ENCODE measurements at places on chromosomes 7 and 10.

- H3K4me1 ChIP-seq = no peaks in the 10 kb centered on the region
- H3K4me3 ChIP-seq = no peak overlapping the region
- H3K27ac ChIP-seq = no peak overlapping the region
- no peaks in the 10 kb centered on the region for H3K36me3 ChIP-seq
Observed at GRCh38 chr10:60614363-60614762, 163.9 kb upstream of the CDK1 start.

DNA sequence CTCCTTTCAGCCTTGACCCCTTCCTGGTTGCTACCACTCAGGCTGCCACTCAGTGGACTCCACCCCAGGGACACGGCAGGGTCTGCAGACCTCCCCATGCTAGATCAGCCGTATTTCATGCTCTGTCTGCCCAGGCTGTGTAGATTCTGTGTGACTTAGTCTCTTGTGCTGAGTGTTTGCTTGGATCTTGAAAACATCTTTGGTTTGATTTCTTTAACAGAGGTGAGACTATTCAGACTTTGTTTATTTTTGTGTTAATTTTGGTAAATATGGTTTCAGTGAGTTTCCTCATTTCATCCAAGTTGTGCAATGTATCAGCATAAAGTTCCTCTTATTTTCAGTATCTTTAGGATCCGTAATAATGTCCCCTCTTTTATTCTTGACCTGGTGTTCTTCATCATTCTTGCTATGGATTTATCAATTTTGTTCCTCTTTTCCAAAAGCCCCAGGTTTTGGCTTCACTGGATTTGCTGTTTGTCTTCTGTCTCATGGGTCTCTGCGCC lies 21.2 kb upstream of the PWWP2B start:
- H3K4me3 ChIP-seq = no peak overlapping the region
- H3K4me1 ChIP-seq = no peaks in the 10 kb centered on the region
- H3K27me3 ChIP-seq = no peaks in the 10 kb centered on the region
- DNase-seq = no peak

- H3K4me1 ChIP-seq = peaks cover 15% of the 10 kb centered on the region
- H3K27ac ChIP-seq = peak overlapping the region; percentile 97
Observed at GRCh38 chr7:55022002-55022985, 3.5 kb downstream of the EGFR start.

DNA sequence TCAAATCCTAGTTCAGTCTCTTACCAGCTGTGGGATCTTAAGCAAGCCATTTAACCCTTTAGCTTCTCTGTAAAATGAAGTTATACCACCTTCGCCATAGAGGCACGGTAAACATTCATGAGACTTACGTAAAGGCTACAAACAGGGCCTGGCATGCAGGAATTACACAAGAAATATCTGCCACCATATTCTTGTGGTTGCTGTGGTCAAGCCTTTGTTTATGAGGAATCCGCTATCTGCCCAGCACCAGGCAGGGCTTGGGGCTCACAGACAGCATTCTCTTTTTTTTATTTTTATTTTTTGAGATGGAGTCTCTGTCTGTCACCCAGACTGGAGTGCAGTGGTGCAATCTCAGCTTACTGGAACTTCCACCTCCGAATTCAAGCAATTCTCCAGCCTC lies 9.9 kb downstream of the AIFM2 start:
- DNase-seq = no peak
- no peaks in the 10 kb centered on the region for H3K27me3 ChIP-seq
- H3K4me3 ChIP-seq = no peak overlapping the region

DNA sequence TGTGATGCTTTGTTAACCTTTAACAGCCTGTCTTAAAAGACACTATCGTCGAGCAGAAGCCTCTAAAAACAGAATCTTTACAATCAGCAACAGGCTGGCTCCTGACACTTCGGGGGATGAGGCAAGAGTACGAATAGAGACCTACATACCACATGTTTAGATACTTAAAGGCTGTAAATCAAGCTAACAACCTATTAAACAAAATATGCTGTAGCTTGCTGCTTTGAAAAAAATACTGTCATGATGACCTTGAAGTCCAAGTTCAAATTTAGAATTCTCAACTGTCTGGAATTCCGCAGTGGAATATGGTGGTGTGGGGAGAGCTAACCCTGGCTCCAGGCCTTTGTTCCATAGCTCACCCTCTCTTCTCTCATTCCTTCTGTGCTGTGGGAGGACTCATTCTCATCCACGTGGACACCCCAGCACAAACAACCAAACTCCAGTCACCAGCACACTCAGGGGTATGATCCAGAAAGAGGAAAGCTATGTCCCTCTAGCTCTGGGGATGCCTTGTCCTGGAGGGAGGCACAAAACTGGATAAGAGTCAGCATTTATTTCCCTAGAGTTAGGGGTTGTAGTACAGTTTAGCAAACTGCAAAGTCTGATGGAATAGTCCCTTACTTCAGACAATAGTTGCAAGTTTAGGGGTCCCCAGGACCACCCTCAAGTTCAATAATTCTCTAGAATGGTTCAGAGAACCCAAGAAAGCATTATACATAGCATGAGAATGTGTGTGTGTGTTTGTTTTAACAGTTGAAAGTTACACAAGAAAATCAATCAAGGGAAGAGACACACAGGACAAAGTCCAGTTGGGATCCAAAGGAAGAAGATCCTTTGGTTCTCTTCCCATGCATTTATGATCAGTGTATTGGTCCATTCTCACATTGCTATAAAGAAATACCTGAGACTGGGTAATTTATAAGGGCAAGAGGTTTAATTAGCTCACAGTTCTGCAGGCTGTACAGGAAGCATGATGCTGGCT lies 196.1 kb upstream of the SVIL start:
- H3K36me3 ChIP-seq = no peaks in the 10 kb centered on the region
- DNase-seq = no peak
- no peaks in the 10 kb centered on the region for H3K4me1 ChIP-seq
- no peak overlapping the region for H3K4me3 ChIP-seq
- H3K27me3 ChIP-seq = no peaks in the 10 kb centered on the region
- H3K27ac ChIP-seq = no peak overlapping the region

DNA sequence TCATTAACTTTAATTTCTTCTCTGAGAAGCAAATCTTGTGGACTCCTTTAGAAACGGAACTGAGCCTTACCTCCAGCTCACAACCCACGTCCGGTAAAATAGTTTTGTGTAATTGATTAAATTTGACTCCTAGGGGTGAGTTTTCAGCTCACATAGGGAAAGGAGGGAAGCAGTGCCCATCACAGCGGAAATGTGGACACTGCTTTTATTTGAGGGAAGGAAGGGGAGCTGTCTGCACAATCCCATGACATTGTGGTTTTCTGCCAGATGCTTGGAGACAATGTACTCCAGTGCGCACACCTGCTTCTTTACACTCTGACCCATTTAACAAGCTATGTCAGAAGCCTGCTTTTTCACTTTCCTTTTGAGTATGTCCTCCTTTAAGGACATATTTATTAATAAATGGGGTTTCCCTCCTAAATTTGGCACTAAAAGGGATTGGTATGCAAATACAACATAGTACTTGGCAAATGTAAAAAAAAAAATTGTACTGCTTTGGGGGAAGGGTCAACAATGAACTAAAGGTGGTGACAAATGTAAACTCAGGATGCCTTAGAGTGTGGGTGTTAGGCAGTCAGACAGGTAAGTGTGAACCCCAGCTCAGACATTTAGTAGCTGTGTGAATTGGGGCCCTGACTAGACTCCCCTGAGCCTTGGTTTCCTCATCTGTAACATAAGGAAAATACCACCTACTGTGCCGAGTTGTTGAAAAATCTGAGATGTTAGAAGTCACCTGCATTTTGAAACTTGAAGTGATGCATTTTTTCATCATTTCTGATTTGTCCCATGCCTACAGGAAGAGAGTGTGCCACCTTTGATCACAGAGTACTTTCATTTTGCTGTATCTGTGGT lies 90.2 kb upstream of the KLF6 start:
- no peak overlapping the region for H3K4me3 ChIP-seq
- H3K27me3 ChIP-seq = no peaks in the 10 kb centered on the region
- no peaks in the 10 kb centered on the region for H3K36me3 ChIP-seq

- H3K36me3 ChIP-seq = no peaks in the 10 kb centered on the region
- no peak for DNase-seq
- H3K4me1 ChIP-seq = peaks cover 6% of the 10 kb centered on the region
- H3K4me3 ChIP-seq = no peak overlapping the region
- H3K27ac ChIP-seq = no peak overlapping the region
Observed at GRCh38 chr7:791519-791918, 40.8 kb upstream of the SUN1 start.

Measured in stomach (tissue), 19 donors.